Kidney epithelial cell (primary cell): ENCODE measurements at places on chromosomes 3 and 15. TPM values are rescaled to one million over a fixed set of nuclear protein-coding genes. Genes with fewer than 3 reads are reported as not detected.

Gene COL8A1
- 24.4 TPM in 2 replicates for total RNA-seq

GRCh38 chr3:155286736-155287135, 6.7 kb downstream of the STRIT1 start:
- no peak for DNase-seq

Gene IGSF11
- total RNA-seq = not detected in 2 replicates

Gene IMPG2
- total RNA-seq = 0.07 and 0.17 TPM in 2 replicates

GRCh38 chr3:185318141-185318540, 44.8 kb upstream of the MAP3K13 start:
- DNase-seq = peak; percentile 67

DNA sequence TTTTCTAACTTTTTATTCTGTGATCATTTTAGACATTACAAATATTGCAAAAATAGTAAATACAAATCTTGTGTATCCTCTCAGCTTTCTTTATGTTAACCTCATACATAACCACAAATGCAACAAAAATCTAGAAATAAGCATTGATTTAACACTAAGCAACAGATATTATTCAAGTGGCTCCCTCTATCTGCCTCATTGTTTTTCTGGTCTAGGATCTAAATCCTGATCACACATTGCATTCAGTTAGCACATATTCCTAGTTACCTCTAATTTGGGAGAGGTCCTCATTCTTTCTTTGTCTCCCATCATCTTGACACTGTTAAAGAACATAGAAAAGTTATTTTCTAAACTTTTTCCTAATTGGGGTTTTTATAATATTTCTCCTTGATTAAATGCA, 1126.0 kb downstream of the ROBO2 start:
- DNase-seq = no peak

DNA sequence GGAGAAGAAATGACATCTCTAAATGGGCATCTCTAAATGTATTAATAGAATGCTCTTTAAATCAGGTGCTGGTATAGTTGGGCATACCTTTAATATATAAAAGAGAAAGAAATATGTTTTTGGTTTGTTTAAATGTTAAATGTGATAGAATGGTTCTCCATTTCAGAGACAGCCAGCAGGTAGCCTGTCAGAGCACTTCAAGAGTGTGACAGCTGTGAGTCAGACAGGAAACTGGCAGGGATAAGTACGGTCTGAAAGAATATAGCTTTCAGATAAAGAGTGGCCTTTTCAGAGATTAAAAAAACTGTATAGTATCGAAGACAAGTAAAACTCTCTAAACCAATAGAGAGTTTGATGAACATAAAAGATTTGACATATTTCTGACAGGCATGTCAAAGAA, 654.1 kb downstream of the IGSF11 start:
- no peak for DNase-seq

DNA sequence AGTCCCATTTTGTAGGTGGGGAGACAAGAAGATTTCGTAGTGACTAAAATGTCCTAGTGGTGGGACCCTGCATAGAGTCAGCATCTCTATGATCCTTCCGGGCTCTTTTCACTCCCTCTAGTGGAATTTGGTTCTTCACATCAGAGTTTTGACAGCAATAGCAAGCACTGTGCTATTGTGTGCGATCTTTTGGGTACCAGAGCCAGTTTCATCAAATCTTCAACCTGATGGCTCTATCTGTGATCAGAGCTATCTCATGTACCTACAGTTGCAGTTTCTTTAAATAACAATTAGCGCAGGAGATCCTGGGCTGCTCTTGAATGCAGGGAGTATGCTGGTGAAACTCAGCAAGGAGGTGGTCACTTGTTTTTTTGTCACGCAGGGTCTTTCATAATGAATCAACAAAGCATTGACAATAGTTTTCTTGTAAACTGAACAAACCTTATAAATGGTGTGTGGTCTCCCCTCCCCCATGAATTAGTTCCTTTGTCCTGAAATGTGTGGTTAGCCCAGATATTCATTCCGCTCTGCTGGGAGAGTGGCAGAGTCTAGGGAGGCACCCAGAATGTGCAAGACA, 257.2 kb upstream of the SOX2 start:
- DNase-seq = no peak

DNA sequence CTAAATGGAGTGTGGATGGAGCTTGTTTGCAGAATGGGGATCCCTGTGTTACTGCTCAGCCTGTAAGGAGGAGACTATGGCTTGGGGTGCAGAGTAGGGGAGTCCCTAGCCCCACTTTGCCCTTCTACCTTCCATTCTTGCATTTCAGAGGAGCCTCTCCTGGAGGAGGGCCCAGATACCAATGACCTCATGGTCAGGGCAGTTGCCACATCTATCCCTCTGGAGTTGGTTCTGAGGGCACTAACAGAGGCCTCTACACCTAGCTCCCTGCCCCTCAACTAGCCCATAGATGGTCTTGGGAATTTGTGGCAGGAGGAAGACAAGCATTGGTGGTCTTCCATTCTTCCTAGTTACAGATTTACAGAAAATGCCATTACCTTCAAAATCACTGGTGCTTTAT, 6.1 kb downstream of the SKOR1 start:
- no peak for DNase-seq

Gene ABTB1
- 14.2 and 16.0 TPM in 2 replicates for total RNA-seq

Gene TMOD2
- 4.1 and 5.5 TPM in 2 replicates for total RNA-seq

DNA sequence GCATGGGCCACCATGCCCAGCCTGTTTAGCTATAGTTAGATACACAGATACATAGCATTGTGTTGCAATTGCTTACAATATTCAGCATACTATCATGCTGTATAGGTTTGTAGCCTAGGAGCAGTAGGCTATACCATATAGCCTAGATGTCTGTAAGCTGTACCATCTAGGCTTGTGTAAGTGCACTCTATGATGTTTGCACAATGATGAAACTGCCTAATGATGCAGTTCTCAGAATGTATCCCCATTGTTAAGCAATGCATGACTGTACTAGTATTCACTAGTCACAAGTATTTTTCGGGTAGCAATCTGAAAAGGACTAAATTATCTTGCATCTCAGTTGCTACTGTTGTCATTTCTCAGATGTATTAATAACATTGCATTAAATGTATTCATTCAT, 16.0 kb downstream of the PIGB start:
- DNase-seq = no peak

DNA sequence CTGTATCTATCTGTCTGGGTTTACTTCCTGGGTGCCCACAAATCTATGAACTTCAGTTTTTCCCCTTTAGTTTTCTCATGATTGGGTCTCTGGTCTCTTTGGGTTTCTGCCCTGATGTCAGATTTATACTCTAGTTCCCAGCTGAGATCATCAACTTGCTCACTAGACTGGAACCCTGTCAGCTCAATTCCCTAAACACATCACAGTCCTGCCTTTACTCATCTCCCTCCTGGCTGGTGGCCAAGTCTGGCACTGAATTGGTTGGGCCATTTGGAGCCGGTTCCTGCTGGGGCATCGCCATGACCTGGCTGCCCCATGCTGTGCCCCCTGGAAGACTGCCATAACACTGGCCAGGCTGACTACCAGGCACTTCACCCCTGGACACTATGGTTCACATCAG, 345.3 kb downstream of the CHST2 start:
- peak; percentile 87 for DNase-seq

DNA sequence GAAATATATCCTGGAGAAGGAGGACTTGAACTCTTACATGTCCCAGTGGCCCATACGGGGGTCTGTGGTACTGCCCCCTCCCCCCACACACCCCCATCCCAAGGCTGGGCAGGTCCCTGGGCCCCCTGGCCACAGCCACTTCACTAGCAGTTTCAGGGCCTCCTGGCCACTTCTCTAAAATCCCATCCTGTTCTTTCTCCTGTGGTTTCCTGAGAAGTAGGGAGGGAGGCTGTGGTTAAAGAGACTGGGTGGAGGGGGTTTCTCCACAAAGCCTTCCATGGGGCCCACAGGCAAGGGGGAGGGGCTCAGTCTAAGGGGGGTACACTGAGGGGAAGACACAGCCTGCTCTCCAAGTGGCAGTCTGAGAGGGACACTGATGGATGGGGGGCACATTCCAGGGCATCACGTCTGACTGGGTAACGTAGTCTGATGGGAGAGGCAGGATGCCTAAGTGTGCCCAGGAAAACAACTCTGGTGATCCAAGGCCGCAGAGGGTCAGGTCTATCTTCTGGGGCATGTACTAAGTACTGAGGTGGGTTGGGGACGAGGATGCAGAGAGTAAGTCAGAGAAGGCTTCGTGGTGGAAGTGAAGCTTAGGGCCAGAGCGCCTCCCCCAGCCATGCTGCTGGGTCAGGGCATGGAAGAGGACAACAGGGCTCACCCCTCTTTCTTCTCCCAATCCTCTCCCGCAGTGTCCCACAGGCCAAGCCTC, 48.0 kb upstream of the C15orf39 start:
- no peak for DNase-seq

DNA sequence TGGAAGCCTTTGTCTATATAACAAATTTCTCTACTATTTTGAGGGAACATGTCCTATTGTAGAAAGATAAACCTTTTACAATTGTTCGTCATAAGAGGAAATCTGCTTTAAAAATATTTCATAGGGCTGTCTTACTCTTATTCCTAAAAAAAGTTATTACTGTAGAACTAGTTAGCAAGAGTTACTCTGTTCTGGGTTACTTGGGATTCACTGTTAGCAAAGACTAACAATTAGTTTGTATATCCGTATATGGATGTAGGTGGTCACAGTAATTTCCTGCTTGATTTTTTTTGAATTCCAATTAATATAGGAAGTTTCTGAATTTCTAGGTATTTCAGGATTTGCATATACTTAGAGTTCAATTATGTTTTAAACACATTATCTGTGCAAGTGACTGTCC, 413.5 kb downstream of the RBMS3 start:
- DNase-seq = no peak

Gene HRG
- total RNA-seq = 0.13 and 0.14 TPM in 2 replicates

Gene MITF
- total RNA-seq = 5.8 and 6.6 TPM in 2 replicates

- peak; percentile 31 for DNase-seq
Observed at GRCh38 chr3:15427182-15427880, at the start of the genes EAF1 and METTL6. TSS of gene EAF1 (plus strand) at chr3:15427598. CDS start at chr3:15427780, 182 bp downstream. TSS of gene METTL6 (minus strand) at chr3:15427544. CDS start at chr3:15426511, 1,033 bp downstream.

- no peak for DNase-seq
Observed at GRCh38 chr3:72143966-72144717, 359.2 kb upstream of the PROK2 start.

Gene MCF2L2
- 0.84 and 1.9 TPM in 2 replicates for total RNA-seq
